Effector memory CD8-positive, alpha-beta T cell (primary cell): ENCODE measurements at places on chromosomes 12 and 14.
A peak's percentile ranks its signal among the peaks of the same experiment; 100 is the strongest.

GRCh38 chr12:107736914-107737313, 24.0 kb downstream of the PRDM4 start:
- no peak for DNase-seq

- DNase-seq: no peak
Measured at GRCh38 chr14:103003850-103004249, 53.5 kb downstream of the CDC42BPB start.

DNA sequence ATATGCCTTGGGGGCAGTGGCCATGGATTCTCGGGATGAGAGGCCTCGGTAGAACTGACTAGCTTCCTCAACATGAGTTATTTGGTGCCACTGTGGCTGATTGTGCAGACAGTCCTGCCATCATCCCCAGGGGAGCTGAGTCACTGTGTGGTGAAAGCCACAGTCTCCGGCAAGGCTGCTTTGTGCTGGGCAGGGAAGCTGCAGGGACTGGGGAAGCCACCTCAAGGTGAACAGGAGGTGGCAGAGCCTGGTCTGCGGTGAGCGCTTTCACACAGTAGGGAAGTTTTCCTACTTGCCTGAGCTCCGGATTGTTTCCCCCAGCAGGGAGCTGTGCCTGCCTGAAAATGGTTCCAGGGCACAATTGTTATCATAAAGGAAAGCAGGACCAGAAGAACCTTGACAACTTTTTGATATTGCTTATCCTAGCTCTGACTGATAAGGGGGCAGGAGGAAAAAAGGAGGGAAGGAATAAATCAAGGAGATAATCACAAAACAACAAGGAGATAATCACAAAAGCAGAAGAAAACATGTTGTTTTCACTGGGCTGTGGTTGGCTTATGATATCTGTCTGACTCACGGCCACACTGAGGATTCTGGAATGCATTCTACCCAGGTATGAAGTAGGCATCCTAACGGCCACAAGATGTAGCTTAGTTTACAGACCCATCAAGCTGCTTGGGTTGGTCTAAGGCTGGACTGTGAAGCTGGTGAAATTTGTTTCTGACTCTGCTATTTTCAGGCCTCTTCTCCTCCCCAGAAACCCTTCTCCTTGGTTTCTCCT, 32.2 kb upstream of the GNG2 start:
- DNase-seq: peak; percentile 56

DNA sequence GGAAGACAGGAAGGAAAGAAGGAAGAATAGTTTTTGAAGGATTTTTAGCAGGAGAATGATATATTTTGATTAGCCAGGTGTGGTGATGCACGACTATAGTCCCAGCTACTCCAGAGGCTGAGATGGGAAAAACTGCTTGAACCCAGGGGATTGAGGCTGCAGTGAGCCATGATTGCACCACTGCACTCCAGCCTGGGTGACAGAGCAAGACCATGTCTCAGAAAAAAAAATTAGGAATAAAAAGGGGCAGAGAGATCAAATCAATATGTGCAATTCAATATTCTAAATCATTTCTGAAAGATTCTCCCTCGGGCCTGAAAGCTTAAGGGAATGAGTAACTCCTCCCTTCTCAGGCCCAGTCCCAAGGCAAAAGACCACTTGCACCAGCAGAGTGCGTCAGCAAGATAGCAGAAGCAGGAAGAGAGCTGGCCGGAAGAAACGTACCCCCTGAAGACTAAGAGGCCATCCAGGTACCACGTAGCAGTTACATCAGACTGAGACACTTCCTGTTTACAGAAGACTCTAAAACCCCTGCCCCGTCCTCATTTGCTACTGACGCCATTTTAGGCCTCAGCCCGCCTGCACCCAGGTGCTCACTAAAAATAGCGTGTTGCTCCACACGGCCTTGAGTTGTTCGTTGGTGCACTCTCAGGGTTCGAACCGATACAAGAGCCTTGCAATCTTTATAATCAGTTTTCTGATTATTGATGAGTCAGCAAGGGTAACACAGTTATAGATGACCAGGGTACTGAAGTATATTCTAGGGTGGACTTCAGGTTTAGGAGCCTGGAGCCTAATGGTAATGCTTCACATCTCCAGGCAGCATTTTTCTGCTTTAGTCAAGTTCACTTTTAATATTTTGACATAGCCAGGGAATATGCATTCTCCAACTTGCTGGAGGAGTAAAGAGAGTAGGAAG, 57.7 kb upstream of the CSRP2 start:
- DNase-seq: no peak

GRCh38 chr12:11578461-11578993, 70.9 kb upstream of the ETV6 start:
- DNase-seq: no peak

GRCh38 chr12:110531741-110532333, 29.7 kb downstream of the RAD9B start:
- no peak for DNase-seq

DNA sequence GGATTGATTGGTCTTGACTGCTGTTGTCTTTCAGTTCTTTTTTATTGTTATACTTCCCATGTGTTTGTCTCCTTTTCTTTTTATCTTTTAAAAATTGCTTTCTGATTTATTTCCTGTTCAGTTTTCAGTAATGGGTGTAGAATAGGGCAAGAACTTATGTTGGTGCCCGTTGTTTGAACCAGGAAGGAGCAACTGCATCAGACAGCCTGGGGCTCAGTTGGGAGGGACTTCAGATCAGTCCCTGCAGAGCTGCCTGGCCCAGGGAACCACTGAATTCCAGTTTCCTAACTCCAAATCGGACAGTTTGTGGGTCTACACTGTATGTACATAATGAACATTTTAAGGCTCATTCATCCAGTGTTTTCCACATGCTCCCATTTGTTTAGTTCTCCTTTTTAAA, 64.9 kb downstream of the FBXO34 start:
- no peak for DNase-seq

DNA sequence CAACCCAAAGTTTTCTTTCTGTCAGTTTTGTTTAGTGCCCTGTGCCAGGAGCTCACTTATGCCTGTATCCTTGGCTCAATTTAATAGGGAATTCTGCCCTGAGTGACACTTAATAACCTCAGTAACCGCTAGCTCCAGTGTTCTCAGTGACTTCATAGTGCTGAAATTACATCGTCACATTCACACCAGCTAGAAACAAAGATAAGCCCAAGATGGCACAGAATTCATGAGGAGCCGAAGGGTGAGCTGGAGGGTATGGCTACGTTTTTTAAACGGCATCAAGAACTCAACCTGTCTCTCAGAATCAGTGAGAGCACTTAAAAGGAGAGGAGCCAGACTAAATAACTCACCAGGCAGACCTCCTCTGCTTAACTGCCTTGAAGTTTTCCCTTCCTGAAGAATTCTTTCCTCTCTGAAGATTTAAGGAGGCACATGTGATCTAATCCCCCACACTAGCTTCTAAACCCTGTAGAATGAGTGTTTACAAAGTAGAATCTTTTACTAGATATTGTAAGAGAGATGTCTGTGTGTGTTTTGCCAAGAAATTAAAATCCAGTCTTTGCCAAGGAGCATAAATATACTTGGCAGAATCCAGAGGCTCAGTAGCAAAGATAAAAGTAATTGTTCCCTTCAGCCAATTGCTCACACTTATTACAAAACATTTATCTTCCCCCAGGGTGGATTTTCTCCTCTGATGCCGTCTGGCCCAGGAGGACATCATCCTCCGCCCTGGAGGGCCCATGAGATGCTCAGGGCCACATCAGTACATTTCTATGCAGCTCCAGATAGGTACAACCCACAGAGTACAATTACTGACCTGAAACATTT, 37.3 kb downstream of the PTGER2 start:
- DNase-seq: no peak

DNA sequence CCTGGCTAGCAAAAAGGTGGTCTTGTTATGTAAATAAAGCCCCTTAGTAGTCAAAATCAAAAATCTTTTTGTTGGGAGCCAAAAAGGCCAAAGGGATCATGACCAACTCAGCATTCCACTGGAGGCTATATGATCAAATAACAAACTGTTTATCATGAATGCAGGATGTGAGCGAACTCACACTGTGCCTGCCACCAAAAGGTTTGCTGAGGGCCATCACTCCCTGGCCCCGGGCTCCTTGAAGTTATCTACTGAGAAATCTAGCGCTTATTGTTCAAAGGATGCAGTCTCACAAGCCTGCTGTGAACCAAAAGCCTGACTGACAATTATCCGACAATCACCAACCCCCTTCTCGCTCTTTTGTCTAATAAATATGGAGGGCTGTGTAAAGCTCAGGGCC, 107.2 kb upstream of the DDHD1 start:
- DNase-seq: no peak

DNA sequence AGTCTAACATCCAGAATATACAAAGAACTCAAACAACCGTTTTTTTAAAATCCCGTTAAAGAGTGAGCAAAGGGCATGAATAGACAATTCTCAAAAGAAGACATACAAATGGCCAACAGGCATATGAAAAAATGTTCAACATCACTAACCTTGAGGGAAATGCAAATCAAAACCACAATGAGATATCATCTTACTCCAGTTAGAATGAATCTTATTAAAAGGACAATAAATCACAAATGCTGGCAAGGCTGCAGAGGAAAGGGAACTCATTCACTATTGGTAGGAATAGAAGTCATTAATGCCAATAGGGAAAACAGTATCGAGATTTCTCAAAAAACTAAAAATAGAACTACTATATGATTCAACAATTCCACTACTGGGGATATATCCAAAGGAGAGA, 520.1 kb downstream of the RMST start:
- DNase-seq: no peak

- DNase-seq: no peak
Measured at GRCh38 chr14:59425322-59425935, 39.8 kb downstream of the GPR135 start.

- no peak for DNase-seq
Measured at GRCh38 chr12:46244273-46244915, 24.4 kb downstream of the SLC38A1 start.

- no peak for DNase-seq
Measured at GRCh38 chr12:63915105-63915800, 70.8 kb downstream of the SRGAP1 start.

DNA sequence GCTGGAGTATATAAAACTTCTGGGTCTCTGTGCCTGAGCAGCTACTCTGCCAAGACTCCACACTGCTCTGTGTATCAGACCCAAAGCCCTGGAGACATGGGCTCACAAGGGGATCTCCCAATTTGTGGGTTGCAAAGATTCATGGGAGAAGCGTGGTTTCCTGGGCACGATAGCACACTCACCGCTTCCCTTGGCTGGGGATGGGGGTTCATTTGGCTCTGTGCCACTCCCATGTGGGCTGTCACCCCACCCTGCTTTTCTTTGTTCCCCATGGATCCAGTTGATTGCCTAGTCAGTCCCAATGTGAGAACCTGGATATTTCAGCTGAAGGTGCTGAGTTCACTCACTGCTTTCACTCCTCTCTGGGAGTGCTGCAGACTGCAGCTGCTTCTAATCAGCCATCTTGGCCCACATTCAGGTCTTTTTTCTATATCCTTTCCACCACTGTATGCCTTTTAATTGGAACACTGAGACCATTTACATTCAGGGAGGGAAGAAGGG, 40.0 kb upstream of the PCNX4 start:
- DNase-seq: peak; percentile 1

DNA sequence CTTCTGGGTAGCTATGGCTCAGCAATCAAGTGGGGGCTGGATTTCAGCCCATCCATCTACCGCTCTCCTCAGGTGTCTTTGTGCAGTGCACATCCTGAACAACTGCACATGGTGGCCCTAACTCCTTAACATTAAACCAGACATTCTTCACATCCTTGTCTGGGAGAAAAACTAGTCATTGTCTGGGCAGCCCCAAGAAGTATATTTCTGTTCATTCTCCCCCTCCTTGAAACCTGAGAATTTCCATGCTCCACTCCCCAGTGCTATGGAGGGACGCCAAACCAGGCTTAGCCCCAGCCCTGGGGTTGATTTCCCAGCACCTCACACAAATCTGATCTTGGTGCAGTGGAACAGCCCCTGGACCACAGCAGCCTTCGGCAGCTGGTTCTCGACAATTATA, 13.4 kb downstream of the MYL2 start:
- DNase-seq: no peak

DNA sequence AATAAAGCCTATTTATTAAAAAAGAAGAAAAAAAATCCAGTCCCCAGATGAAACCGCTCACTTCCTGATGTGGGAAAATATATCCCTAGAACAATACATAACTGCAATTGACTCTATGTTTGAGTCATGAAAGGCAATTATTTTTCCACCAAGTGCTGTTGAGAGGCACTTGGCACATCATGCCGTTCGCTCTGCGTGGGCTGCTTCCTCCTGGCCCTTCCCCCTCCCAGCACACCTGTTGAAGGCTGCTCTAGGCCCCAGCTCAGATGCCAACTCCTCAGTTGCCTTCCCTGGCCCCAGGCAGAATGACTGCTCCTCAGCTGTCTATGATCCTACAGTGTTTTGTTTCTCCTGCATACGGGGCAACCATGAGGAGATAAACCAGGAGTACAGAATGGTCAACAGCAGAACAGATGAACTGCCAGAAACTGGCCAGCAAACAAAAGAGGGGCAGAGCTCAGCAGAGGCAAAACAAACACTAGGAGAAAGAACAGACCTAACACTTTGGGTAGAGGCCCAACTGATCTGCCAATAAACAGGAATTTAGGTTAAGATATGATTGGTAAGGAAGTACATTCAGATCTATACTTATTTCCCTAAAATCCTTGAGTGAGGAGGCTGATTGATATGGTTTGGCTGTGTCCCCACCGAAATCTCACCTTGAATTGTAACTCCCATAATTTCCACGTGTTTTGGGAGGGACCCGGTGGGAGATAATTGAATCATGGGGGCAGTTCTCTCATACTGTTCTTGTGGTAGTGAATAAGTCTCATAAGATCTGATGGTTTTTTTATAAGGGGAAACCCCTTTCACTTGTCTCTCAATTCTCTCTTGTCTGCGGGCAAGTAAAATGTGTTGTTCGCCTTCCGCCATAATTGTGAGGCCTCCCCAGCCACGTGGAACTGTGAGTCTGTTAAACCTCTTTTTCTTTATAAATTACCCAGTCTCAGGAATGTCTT, 58.6 kb downstream of the SLC38A1 start:
- DNase-seq: peak; percentile 27

DNA sequence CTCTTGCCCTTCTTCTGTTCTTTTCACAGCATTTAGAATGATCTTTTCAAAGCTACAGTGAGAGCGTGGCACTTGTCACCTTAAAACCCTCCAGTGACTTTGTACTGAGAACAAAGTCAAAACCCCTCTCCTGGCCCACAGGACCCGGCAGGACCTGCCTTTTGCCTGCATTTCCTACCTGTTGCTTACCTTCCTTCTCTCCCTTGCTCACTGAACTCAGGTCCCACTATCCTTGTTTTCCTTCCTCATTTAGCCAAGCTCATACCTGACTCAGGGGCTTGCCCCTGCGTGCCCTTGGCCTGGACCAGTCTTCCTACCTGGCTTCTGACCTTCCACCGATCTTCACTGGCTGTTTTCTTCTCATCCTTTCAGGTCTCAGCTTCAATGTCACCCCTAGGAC, 112.3 kb upstream of the PRMT8 start:
- no peak for DNase-seq

DNA sequence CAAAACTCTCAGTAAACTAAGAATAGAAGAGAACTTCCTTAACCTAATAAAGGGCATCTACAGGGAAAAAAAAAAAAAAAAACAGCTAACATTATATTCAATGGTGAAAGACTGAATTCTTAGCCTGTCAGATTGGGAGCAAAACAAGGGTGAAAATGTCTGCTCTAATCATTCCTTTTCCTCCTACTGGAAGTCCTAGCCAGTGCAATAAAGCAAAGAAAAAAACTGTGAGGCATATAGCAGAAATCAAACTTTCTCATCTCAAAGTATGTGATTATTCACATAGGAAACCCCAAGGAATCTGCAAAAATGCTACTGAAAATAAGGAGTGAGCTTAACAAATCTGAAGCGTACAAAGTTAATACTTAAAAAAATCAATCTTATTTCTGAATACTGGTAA, 170.7 kb downstream of the NUAK1 start:
- no peak for DNase-seq
